ENCODE measurements at places on chromosomes 16 and 17.

GRCh38 chr17:73800893-73801292 lies 156.6 kb upstream of the SDK2 start:
- DNase-seq, result no peak

GRCh38 chr17:45123930-45124796 lies 8.2 kb downstream of the PLCD3 start:
- DNase-seq, result no peak

GRCh38 chr16:9139965-9140364 lies 48.5 kb downstream of the HAPSTR1 start:
- DNase-seq, result no peak

GRCh38 chr17:17760350-17760749 lies 76.4 kb downstream of the SREBF1 start:
- no peak for DNase-seq

DNA sequence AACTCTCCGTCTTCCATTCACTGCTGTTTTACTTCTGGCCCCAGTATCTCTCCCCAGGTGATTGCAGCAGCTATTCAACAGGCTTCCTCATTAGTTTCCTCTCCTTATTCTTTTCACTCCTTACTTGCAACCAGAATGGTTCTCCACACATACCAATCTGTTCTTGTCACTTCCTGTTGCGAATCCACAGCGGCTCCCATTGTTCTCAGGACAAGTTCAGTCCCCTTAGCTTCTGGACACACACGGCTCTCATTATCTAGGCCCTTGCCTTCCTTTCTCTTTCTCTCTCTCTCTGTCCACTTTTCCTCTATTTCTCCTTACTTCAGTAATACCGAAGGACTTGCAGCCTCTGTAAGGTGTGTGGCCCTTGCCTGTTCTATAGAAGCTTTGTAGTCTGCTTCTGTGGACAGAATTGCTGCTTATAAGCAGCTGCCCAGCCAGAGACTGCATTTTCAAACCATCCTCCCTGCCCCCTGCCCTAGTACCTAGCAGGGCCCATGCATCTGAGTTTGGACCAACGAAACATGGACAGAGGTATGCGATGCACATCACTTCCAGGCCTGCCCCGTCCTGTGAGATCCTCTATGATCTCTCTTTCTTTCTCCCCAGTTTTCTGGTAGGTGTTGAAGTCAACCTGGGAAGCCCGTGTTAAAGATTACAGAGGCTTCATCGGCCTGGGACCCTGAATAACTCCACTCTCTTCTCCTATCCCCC lies 45.7 kb downstream of the VAT1L start:
- peak; percentile 28 for DNase-seq

DNA sequence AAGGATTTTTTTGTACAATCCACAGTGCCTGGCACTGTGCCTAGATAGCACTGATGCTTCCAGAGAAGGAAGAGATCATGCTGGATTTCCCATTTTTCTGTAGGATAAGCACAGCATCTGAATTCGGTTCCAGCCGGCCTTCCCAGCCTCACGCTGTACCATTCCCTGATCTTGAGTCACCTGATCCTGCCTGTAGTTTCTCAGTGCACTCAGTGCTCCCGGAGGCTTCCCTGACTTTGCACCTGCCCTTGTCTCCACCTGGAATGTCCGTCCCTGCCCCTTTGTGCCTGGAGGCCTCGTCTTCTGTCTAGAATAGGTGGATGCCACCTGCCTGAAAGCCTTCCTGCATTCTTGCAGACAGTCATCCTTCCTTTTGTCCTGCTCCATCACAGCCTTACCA lies 179.9 kb downstream of the CCDC182 start:
- no peak for DNase-seq

DNA sequence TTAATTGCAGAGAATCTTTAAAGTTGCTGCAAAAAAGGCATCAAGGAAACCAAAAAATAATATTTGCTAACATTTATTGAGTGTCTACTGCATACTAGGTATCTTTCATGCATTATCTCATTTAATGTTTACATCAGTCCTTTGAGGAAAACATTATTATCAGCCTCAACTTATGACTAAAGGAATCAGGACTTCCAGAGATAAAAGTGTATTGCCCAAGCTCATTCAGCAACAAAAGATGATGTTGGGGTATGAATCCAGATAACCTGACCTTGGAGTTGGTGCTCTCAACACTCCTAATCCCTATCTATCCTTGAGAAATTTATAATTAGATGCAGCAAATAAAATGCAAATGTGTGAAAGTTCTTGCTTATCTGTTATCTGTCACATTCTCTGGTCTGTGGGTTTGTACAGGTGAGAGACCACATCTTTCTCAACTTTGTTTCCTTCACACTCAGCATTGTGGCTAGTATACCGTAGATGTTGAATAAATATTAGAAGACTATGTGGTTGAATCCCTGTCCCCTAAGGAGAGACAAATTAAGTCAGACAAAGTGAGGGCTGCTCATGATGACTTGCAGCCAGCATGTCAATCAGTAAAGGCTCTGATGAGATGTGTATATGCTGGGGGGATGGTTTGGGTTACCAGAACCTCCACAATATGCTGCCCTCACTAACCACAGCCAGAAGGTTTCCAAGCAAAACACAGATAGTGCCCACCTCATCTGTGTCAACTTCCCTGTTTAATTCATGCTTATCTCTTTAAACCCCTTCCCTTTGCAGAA lies 82.6 kb downstream of the NOG start:
- DNase-seq, result no peak

DNA sequence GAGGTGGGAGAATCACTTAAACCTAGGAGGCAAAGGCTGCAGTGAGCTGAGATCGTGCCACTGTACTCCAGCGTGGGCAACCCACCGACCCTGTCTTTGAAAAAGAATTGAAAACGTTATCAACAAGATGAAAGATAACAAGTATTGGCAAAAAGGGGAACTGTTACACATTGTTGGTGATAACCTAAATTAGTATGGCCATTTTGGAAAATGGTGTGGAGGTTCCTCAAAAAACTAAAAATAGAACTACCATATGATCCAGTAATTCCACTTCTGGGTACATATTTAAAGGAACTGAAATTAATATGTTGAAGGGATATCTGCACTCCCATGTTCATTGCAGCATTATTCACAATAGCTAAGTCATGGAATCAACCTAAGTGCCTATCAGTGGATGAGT lies 61.0 kb downstream of the ABHD15 start:
- DNase-seq, result no peak

DNA sequence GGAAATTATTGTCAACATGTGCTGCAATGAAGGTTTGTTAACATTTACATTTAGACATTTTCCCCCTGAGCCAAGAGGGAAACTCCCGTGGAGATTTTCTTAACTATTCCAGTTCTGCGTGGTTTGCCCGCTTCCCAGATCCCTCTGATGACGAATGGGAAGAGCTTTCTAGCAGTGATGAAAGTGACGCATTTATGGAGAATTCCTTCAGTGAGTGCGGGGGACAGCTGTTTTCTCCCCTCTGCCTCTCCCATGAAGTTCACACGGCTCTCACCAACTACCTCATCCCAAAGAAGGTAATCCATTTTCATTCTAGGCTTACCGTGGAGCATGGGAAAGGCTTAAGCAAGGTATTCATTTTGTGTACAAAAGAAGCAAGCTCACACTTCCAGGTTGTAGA lies 18.2 kb downstream of the HEATR3 start:
- no peak for DNase-seq

GRCh38 chr16:77234611-77235010 lies 35.4 kb downstream of the SYCE1L start:
- no peak for DNase-seq

GRCh38 chr16:58034774-58035173 lies 9.2 kb downstream of the MMP15 start:
- no peak for DNase-seq

DNA sequence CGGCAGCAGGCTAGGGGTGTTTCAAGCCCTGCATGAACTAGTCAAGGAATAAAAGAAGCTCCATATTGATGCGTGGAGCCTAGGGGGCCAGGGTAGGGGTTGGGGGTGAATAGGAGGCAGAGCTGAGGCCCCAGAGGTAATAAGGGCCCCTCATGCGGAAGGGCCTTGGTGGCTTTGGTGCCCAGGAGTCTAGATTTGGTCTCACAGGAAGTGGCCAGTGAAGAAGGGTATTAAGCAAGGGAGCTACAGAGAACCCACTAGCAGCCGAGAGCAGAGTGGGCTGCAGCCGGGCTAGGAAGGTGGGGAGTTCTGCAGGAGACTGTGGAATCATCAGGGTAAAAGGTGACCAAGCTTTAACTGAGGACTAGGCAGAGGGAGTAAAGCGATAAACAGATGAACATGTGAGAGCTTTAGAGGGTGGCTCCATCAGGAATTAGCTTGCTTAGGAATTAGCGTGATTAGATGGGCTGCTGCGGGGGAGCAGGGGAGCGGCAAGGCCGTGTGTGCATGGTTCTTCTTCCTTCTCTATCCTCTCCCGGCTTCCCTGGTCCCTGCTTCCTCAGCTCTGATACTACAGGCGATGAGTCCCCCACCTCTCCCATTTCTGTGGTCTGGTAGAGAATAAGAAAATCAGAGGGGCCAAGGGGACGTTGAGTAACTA lies 9.8 kb downstream of the GNGT2 start:
- DNase-seq, result no peak

- no peak for DNase-seq
These were observed 5.9 kb upstream of the UTP6 start for GRCh38 chr17:31907342-31907962.

- DNase-seq, result peak; percentile 53
These were observed 7.4 kb upstream of the COX10 start for GRCh38 chr17:14061666-14062560.

GRCh38 chr16:48158296-48158695 lies 2.5 kb upstream of the ABCC12 start:
- DNase-seq, result no peak

DNA sequence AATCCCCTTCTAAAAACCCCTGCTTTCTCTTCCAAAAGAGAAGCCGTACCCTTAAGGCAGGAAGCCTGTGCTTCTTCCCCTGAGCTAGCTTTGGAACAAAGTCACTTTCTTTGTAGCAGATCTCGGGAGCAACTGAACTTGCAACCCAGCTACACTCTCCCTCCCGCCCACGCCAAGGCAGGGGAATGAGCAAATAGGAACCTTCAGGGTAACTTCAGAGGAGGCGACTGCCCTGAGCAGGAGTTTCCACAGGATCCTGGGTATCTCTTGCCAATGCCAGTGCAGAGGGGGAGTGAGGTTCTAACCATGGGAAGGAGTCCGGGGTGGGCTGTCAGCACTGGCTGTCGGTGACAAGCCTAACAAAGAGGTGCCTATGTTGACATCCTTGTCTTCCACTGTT lies 5.9 kb upstream of the PIRT start:
- DNase-seq, result no peak

- DNase-seq, result no peak
These were observed 15.1 kb upstream of the LASP1NB start for GRCh38 chr17:38910325-38910724.

DNA sequence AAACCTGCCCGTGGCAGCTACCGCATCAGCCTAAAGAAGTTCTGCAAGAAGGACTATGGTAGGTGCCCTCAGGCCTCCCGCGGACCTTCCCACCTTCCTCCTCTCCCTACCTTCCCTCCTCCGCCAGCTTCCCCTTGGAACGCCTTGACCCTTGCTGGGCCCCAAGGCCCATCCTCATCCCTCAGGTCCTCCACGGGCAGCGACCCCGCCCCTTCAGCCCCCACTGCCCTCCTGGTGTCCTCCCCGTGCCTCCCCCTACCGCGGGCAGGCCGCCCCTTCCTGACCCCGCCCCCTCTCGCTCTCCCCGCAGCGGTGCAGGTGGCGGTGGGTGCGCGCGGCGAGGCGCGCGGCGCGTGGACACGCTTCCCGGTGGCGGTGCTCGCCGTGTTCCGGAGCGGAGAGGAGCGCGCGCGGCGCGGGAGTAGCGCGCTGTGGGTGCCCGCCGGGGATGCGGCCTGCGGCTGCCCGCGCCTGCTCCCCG lies 1.4 kb upstream of the TBC1D24 start:
- no peak for DNase-seq

DNA sequence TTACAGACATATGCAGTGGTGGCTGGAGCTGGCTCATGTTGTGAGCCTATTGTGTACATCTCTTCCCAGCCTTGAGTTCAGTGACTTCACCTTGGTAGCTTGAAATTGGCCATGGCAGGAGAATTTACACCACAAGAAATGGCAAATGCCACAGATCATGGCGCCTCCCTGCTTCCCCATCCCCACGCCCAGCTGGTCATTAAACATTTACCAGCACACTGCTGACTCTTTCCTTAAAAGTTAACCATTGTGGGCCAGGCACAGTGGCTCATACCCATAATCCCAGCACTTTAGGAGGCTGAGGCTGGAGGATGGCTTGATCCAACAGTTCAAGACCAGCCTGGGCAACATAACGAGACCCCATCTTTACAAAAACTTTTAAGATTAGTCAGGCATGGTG lies 22.6 kb upstream of the ITGB4 start:
- no peak for DNase-seq

DNA sequence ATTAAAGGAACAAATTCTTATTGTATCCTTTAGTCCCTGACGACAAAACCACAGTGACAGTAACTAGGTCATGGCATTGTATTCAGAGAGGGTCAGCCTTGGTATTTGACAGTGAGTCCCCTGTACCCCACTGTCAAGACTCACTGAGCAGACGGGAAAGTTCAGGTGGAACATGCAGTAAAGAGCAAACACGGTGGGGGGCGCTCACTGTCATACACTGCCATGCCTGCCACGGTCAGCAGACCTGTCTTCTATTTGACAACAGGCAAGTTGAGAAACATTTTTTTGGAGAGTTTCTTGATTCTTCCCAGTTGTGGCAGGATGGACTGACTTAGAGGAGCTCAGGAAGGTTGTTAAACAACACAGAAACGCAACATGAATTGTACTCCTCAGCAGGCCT lies 681.6 kb downstream of the KCNJ18 start:
- no peak for DNase-seq

GRCh38 chr16:31404353-31405064 lies 11.4 kb downstream of the ITGAD start:
- no peak for DNase-seq

DNA sequence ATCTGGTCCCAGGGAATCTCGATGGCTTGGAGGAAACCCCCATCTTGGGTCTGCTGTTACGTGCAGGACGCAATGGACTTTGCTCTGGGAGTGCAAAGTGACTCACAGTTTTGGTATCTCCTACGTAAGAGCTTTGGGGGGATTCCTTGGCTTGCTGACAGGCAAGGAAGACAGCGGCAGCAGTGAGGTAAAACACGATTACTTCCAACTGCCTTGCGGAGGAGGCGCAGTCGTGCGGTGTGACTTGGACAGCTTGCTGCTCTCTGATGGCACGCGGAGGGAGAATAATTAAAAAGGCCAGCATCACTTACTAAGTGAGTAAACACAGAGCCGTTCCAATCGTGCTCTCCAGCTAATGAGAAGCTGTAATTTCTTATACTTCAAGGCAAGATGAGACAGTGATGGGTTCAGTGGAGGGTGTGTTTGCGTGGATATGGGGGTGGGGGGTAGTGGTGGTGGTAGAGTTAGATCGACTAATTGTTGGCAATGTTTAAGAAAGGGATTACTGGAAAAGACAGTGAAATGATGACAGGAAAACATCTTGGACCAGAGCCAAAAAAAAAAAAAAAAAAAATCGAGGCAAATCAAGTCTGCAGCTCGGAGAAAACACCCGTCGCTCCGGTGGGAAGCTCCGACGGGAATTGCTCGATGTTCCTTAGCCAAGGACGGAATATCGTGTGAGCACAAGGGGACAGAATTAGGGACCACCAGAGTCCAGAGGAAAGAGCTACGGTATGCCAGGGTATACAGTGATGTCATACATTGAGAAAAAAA lies 184.8 kb upstream of the ZFHX3 start:
- no peak for DNase-seq

- DNase-seq, result no peak
These were observed 3.0 kb downstream of the PDILT start for GRCh38 chr16:20401475-20402016.

- no peak for DNase-seq
These were observed 31.2 kb downstream of the HNF1B start for GRCh38 chr17:37713624-37714023.

Data from GM04503 (cell line).